ENCODE measurements at places on chromosomes 1 and 21. TPM values are rescaled to one million over a fixed set of nuclear protein-coding genes. Genes with fewer than 3 reads are reported as not detected.

Gene HTR1D
- 0.56 TPM for polyA plus RNA-seq

Gene LCE6A
- polyA plus RNA-seq: not detected

Gene CD1D
- polyA plus RNA-seq: 10.2 TPM

Gene CYYR1
- 30.0 TPM for polyA plus RNA-seq

Gene CA6
- polyA plus RNA-seq: 0.12 TPM

Gene C1orf94
- not detected for polyA plus RNA-seq

Gene OR2L3
- polyA plus RNA-seq: not detected

Gene GPR61
- polyA plus RNA-seq: 0.36 TPM

Gene ARHGEF10L
- 15.4 TPM for polyA plus RNA-seq

Gene CLIC6
- 5.8 TPM for polyA plus RNA-seq

Gene PLPPR5
- polyA plus RNA-seq: 1.9 TPM

GRCh38 chr1:67726224-67726623 is 41.2 kb downstream of the GADD45A start:
- no peak for DNase-seq

DNA sequence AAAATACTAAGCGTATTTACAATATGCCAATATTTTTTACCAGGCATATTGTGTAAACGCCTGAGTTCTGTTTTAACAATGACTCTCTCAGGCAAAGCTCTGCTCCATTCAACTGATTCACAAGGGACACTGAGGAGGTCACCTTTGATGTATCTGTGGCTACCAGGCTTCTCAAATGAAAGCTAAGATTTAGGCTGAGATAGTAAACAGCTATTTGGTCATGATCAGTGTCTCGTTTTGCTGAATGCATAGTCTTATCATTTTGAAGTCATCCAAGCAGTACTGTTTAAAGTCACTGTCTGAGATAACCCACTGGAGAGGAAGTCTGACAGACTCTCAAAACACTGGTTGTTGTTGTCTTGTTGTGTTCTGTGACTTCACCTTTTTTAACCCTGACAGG is 13.7 kb upstream of the PLPPR5 start:
- DNase-seq: no peak

DNA sequence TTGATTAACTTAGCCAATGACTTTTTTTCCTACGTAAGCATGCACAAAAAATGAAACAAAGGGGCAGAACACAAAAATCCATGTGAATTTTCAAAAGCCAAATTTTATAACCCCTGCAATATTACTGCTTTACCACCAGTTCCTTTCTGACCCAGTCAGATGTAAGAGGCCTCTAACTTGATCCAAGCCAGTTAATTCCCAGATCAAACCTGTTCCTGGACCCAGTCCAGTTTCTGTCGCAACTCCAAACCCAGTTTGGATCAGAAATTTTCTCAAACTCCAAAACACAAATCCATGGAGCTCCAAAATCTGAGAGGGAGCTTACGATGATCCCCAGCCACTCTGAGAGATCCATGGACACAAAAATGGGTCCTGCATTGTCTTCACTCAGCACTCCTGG is 7.8 kb upstream of the ZYG11A start:
- no peak for DNase-seq

DNA sequence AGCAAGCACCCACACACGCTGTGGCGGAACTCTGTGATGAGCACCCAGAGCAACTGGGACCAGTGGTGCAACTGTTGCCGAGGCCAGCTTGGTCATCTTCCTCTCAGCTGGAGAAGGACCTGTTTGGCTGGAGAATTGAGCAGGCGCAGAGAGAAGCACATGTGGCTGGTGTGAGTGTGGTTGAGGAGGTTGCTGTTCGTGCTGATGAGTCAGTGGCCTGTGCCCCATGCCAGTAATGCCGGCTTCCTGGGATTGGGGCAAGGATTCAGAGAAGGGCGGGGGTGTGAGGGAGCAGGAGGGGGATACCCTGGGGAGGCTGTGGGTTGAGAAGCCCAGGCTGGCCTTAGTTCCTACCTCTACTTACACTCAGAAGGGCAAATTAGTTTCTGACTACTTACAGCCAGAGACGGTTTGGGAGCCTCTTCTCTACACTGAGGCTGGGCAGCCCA is 57.5 kb upstream of the EPS8L3 start:
- DNase-seq: no peak

DNA sequence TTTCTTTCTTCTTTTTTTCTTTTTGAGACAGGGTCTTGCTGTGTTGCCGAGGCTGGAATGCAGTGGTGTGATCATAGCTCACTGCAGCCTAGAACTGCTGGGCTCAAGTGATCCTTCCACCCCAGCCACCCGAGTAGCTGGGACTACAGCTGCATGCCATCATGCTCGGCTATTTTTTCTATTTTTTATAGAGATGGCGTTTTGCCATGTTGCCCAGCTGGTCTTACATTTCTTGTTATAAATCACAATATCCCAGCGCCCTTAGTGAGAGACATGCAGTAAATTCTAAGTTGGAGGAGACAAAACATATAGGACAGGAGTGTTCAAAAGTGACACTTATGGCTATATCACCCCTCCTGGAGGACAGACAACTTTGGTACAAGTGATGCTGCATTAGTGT is 31.3 kb upstream of the ACTN2 start:
- no peak for DNase-seq

- no peak for DNase-seq
Measured at GRCh38 chr1:52709016-52709415, 10.9 kb upstream of the COA7 start.

DNA sequence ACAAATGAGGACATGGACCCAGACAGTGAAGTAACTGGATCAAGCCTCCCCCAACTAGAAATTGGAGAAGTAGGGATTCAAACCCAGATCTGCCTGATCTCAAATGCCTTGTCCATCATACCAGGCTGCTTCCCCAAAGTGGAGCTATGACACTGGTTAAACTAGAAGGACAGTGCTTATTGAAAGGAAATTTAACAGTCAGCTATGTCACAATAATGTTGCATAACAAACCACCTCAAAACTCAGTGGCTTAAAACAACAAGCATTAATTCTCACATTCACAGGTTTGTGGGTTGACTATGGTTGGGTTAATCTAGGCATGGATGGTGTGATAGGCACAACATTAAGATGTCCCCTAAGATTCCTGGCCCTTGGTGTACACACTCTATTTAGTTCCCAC is 107.1 kb downstream of the TAS1R2 start:
- no peak for DNase-seq

- no peak for DNase-seq
Measured at GRCh38 chr1:2543543-2544092, 12.6 kb upstream of the TNFRSF14 start.

DNA sequence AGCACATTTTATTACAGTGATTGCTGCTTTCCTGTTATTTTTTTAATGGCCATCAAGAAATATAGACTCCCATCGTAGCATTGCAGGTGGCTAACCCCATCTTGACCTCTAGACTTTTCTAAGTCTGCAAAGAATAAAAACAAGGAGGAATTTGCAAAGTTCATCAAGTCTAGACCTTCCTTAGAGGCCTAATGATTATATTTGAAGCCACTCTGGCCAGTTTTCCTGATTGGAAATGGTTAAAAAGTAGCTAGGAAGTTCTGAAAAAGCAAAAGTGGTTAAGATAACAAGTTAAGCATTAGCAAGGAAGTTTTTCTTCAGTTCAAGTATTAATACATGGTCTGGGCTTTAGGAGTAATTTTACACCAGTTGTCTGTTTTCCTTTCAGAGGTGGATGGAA is 16.7 kb upstream of the KCNJ15 start:
- DNase-seq: no peak

DNA sequence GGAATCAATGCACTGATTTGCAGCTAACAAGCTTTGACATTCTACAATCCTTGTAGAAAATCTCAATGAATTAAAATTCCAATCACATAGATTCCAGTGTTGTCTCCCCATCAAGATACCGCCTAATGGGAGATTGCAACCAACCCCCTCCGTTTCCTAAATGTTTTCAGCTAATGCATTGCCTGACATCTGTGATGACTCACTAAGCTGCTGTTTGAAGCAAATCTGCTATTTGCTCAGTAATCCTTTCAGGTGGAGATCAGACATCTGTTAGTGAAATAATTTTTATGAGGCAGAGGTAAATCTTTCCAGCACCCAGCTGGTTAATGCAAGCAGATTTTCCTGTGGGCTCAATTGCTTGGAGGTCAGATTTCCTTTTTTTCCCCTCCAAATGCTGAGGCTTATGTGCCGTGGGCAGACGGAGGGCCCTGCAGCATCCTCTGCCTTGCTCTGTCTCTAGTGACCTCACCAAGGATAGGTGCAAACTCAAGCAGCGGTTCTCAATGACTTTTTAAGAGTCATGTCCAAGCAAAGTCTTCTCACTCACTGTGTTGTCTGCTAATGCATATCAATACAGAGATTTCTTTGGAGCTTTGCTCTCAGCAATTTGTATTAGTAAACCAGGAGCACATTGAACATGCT is 91.1 kb upstream of the RAB3GAP2 start:
- no peak for DNase-seq

DNA sequence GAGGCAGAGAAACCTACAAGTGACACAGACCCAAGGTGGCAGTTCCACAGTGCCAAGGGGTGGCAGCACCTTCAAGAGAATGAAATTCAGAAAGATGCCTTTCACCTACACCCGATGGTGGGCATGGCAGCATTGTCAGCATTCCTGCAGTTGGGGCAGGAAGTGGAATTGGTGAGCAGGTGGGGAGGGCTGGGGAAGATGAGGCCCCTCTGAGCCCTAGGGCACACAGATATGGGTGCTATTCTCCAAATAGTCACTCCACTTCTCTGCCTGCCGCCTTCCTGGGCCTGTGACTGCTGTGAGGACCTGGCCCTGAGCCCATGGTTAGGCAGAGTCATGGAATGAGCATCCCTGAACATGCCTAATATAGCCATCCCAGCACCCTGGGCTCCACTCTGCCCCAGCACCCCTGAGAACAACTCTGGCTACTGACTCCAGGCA is 8.3 kb downstream of the SHISA4 start:
- no peak for DNase-seq

- no peak for DNase-seq
Measured at GRCh38 chr1:61326713-61327112, 244.4 kb downstream of the NFIA start.

- no peak for DNase-seq
Measured at GRCh38 chr1:41762777-41763176, 155.9 kb downstream of the HIVEP3 start.

All from left renal pelvis (tissue), 4 donors.